ENCODE measurements at places on chromosomes 2 and 18.

DNA sequence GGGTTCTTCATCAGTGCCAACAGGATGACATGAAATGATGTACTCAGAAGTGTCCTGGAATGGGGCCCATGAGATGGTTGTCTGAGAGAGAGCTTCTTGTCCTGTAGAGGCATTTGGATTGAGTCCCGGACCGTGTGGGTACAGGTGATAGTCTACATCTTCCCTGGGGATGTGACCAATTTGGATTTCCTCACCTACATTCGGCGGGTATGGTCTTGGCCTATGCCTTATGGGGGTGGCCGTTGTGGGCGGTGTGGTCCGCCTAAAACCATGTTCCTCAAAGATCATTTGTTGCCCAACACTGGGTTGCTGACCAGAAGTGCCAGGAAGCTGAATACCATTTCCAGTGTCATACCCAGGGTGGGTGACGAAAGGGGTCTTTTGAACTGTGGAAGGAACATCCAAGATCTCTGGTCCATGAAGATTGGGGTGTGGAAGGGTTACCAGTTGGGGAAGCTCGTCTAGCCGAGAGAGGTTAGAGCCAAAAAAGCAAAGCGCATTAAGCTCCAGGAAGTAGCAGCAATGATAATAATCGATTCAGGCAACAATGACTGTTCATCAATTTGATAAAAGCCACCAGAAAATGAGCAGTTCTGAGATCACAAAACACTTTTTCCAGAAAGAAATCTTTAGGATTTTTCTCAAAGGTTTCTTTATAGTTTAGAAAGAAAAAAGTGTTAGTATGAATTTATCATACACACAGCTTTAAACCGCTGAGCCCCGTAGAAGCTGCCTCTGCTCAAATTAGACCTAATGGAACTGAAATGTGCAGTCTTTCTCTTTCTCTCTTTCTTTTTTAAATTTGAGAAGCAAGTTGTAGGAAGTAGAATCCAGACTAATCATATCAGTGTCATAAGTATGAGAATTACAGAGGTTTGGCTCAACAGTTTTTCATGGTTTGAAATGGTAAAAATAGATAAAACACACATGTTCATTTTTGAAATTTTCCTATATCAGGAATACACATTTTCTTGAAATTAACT lies 60.3 kb downstream of the ATIC start:
- no peak for DNase-seq

- no peak for DNase-seq
Measured at GRCh38 chr2:217688494-217688893, 314.3 kb downstream of the TNS1 start.

- no peak for DNase-seq
Measured at GRCh38 chr18:14940735-14941134, 192.8 kb downstream of the ANKRD30B start.

GRCh38 chr2:126910637-126911036 lies 11.9 kb downstream of the TEX51 start:
- no peak for DNase-seq

GRCh38 chr2:17375262-17375661 lies 143.0 kb downstream of the RAD51AP2 start:
- no peak for DNase-seq
